ENCODE measurements at places on chromosomes 16 and 17. TPM values are rescaled to one million over a fixed set of nuclear protein-coding genes. Genes with fewer than 3 reads are reported as not detected.

PYDC1 gene
- total RNA-seq, result not detected

KIF1C gene
- 133 TPM for total RNA-seq

KRT12 gene
- not detected for total RNA-seq

DNA sequence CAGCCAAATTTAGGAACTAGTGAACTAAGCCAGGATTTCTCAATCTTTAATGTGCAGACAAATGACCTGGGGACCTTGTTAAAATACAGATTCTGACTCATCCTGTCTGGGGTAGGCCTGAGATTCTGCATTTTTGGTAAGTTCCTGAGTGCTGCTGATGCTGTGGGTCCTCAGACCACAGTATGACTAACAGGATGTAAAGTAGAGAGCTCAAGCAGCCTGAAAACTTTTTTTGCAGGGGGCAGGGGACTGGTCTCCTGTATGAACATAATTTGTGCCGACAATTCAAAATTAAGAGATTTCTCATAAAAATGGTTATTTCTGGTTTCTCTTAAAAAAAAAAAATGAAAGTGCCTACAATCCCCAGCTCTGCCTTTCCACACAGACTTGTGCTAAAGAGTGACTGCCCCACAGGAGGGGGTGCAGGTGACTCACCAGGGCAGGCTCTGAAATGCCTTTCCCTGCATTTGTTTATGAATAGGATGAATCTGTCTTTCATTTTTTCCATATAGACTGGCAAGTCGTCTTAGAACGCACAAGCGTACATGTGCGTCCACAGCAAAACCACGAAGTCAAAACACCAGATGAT is 271.5 kb downstream of the PHKB start:
- peak; percentile 69 for DNase-seq

DNA sequence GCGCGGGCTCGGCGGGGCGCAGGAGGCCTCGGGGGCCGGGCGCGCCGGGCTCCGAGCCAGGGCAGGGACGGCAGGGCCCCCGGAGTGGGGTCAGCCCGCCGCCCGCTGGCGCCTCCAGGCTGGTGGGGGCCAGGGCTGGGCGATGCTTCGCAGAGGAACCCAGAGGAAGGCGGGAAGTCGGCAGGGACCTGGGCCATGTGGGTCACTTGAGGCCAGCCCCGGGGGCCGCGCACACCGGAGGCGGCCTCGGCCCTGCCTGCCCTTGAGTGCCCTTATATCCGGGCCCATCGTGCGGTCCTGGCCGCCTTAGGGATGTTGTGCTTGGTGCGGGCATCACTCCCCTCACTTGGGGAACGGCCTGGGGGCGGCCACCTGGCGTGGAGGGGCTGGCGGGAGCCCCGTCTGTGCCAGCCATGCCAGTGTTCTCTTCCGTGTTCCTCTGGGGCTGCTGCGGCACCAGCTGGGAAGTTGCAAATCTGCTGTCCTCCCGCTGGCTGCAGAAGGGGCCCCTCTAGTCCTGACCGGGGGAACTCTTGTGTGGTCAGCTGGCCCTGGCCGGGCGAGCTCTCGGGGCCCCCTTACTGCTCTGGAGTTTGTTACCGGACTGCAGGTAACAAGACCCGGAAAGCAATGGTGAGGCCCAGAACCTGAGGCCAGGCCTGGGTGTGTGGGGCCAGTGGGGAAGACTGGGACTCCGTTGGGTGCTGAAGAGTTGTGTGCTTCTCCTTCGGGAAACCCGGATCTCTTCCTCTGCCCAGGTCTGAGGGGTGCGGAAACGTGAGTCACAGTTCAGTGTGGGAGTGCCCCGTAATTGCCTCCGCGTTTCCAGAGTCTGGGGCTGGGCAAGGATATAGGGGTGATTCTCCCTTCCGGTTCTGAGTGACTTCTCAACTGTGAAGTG is 849 bp downstream of the CAPN15 start:
- peak; percentile 68 for DNase-seq

DNA sequence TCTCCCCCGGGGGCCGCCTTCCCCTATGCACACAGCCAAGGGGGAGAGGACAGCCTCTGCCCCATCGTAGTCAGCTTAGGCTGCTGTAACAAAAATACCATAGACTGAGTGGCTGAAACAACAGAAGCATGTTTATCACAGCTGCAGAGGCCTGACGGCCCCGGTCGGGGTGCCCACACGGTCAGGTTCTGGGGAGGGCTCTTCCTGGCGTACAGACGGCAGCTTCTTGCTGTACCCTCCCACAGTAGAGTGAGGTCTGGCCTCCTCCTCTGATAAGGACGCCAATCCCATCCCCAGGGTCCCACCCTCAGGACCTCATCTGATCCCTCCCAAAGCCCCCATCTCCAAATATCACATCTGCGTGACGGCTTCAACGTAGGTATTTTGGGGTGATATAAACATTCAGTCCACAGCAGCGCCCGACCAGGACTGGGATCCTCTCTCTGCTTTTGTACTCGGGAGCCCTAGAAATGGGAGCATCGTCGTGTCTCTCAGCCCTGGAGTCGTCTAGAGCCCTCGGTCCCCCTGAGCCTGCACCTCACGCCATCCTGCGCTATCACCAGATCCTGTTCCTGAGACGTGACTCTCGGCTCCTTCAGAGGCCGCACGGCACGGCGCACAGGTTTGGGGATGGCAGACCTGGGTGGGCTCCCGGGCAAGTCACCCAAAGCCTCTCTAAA is 67.8 kb downstream of the RPH3AL start:
- DNase-seq, result no peak

- no peak for DNase-seq
Measured at GRCh38 chr17:60354223-60354622, 37.7 kb downstream of the USP32 start.

- DNase-seq, result no peak
Measured at GRCh38 chr16:23378921-23379320, 74.1 kb downstream of the COG7 start.

- peak; percentile 84 for DNase-seq
Measured at GRCh38 chr17:50560931-50561745, 623 bp downstream of the CACNA1G start.

- DNase-seq, result peak; percentile 83
Measured at GRCh38 chr16:85750827-85751697, at the start of gene C16orf74. C16orf74 (minus strand) TSS chr16:85751096; CDS start chr16:85735217, 15,879 bp downstream.

DNA sequence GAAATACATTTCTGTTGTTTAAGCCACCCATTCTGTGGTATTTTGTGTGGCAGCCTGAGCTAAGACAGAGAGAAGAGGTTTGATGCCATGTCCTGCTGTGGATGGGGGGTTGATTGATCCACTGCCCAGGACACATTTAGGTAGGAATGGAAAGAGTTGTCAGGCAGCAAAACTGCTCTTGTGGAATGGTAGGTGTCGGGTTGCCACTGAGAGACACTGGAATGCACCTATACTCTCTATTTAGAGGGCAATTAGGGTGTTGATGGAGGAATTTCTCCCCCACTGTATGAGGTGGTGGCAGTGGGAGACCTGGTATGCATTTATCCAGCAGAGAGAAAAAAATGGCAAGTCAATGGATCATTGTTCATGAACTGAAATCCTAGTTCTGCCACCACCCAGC is 30.9 kb downstream of the CBLN1 start:
- DNase-seq, result peak; percentile 49

- DNase-seq, result peak; percentile 93
Measured at GRCh38 chr16:77807-78443, at the start of gene MPG. MPG (plus strand) TSS chr16:78225; CDS start chr16:78310, 85 bp downstream.

GRCh38 chr17:74995847-74996246 is 8.4 kb downstream of the CDR2L start:
- DNase-seq, result no peak

DNA sequence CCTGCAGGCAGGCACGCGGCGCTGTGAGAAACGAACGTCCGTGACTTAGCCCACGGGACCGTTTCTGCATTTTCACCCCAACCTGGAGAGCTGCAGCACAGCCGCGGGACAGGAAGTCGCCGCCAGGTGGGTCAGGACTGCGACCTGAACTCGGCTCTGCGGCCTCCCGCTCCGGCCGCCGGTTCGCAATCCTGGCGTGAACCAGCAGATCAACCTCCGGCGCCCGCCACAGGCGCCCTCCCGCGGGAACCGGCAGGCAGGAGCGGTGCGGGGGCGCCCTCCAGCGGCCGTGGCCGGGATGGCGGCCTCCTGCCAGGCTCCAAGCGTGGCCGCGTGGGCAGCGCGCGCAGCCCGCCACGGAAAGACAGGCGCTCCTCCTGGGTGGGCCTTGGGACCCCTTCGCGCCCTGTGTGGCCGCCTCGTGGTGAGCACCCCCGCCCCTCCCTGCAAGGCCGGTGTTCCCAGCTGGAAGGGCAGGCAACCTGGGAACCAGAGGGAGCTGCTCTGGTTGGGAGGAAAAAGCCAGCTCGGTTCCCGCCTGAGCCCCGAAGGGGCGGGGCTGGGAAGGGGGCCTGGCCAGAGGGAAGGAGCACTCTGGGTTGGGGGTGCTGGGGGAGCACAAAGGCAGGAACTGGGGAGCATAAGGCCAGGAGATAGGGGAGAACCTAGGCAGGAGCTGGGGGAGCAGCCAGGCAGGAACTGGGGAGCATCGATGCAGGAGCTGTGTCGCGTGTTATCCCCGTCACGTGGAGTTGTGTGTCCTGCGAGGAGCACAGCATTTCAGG is 28.2 kb downstream of the ACTG1 start:
- peak; percentile 99 for DNase-seq

DNA sequence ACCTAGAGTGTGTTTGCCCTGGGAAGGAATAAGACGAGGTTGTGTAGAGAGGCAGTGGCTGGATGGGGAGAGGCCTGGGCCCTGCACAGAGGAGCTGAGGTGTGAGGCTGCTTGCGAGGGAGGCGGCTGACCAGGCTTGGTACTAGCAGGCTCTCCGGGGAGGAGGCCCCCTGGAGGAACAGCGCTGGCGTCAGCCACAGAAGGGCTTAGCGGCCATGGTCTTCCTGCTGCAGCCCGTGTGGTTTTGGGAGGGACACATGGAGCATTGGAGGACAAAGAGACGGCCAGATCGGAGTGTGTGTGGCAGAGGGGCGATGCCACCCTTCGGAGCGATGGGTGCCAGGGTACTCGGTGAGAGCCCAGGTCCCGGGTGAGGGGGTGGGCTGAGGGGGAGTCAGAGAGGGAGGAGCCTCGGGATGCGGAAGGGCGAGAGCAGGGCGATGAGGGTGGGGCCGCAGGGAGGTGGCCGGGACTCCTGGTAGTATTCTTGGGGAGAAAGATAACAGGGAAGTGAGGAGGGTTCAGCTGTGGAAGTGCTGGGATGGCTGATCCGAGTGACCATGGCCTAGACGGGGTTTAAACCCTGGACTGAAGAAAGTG is 8.3 kb downstream of the BANP start:
- DNase-seq, result peak; percentile 55

Measured in endodermal cell (in vitro differentiated cells).